Cardiac ventricle fibroblast (primary cell): ENCODE measurements at places on chromosomes 2 and 18. TPM values are rescaled to one million over a fixed set of nuclear protein-coding genes. Genes with fewer than 3 reads are reported as not detected.

TGFA gene
- not detected in 2 replicates for total RNA-seq

DPP4 gene
- 101 and 106 TPM in 2 replicates for total RNA-seq

FEV gene
- total RNA-seq = not detected in 2 replicates

XIRP2 gene
- not detected in 2 replicates for total RNA-seq

CAPN14 gene
- not detected in 2 replicates for total RNA-seq

KHK gene
- total RNA-seq = 1.1 TPM in 1 of 2 replicates, not detected in the other

SKA1 gene
- total RNA-seq = 0.62 and 3.4 TPM in 2 replicates

CAD gene
- total RNA-seq = 27.5 and 30.3 TPM in 2 replicates

SALL3 gene
- 0.44 and 0.62 TPM in 2 replicates for total RNA-seq

RAMP1 gene
- 16.5 and 37.2 TPM in 2 replicates for total RNA-seq

TMEM198 gene
- 6.2 and 6.4 TPM in 2 replicates for total RNA-seq

ERBB4 gene
- total RNA-seq = not detected in 2 replicates

C2orf78 gene
- not detected in 2 replicates for total RNA-seq

FBXO48 gene
- 0.31 and 0.78 TPM in 2 replicates for total RNA-seq

THSD7B gene
- not detected in 2 replicates for total RNA-seq

GDF7 gene
- total RNA-seq = under 0.01 TPM in 1 of 2 replicates, not detected in the other

RBMS1 gene
- total RNA-seq = 99.0 and 102 TPM in 2 replicates

DCDC2C gene
- total RNA-seq = not detected in 2 replicates

SERPINB5 gene
- not detected in 2 replicates for total RNA-seq

CYP26B1 gene
- total RNA-seq = 11.0 and 12.7 TPM in 2 replicates

ATP8B1 gene
- total RNA-seq = 5.4 and 6.3 TPM in 2 replicates

TDRD15 gene
- total RNA-seq = not detected in 2 replicates

SH2D6 gene
- not detected in 2 replicates for total RNA-seq

MYL1 gene
- total RNA-seq = not detected in 2 replicates
